NCI-H510A treated with DMSO at 0.1 percent for 48 hours (cell line): ENCODE measurements at places on chromosomes 2 and 18.

DNA sequence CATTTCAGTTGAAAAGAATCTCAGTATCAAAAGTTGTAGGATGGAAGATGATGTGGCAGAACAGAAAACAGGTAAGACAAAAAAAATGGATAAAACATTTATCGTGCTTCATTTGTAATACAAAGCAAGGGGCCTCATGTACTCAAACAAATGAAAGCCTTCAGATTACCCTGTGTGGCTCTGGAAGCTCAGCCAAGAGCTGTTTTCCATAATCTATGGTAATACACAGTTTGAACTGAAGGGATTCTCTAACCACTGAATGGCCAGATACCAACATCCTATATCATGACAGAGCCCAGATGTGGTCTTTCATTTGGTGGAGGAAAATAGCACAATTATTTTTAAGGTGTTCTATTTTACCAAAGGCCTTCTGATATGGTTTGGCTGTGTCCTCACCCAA, 272.1 kb upstream of the RND3 start:
- no peak for DNase-seq

DNA sequence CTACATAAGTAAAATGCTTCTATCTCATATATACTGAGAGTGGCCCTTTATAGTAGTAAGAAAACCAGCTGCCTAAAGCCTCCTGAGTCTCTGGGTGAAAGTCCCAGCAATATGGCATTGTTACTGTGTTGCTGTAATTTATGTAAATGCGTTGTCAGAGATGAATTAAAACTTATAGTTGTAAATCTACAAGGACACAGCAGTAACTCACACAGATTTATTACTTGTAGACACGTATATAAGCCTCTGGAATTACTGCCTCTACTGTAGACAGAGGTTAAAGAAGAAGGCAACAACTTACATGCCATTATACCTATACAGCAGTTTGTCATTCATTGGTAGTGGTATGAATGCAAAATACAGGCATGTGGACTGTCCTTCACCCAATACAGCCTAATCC, 169.1 kb upstream of the BOD1L2 start:
- no peak for DNase-seq

DNA sequence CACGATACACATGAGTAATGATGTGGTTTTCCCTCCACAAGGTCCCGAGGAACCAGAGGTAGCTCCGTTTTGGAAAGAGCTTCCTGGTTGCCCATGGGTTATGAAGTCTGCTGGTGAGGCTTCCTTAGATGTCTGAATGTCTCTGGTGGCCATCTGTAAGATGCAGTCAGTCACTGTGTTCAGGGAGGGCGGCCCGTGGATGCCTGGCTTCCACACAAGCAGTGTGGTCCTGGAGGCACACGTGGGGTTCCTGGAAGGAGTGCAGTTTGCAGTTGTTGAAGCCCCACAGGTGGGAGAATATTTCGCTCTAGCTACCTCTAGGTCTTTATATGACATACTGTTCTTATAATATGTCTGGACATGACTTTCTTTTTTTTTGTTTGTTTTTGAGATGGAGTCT, 209.0 kb downstream of the FAM210A start:
- DNase-seq = no peak

DNA sequence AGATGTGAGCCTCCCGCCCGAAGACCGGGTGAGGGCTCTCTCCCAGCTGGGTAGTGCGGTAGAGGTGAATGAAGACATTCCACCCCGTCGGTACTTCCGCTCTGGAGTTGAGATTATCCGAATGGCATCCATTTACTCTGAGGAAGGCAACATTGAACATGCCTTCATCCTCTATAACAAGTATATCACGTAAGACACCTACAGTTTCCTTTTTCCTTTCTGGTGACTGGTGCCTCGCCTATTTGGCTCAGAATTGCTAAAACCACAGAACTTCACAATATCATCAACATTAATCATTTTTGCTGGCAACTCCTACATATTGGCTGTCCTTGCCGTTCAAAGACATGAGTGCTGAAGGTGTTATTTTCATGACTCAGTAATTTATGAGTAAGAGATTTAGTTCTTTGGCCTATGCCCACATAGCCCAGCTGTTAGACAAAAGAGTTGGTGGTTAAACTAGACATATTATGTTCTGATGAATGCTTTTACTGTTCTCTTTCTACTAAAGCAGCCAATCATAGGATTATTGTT, 2.2 kb downstream of the STAMBP start:
- DNase-seq = no peak
